Thymus (tissue), 14 donors: ENCODE measurements at places on chromosomes 16 and 17.

- DNase-seq, result no peak
Observed at GRCh38 chr17:393806-394717, 41.5 kb upstream of the RPH3AL start.

DNA sequence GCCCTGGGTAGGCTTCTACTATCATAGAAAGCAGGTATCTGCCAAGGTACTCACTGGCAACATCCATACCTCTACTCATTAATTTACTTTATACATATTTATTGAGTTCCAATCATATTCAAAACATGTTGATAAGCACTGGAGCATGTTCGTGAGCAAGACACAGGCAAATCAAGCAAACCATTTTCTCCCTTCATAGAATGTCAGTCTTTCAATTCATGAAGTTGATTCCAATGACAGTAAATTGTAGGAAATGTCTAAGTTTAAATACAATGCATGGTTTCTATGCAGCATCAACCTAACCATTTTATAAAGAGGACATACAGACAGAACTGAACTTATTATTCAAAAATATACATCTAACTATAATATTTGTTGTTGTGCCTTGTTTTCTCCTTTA is 978.6 kb downstream of the CDH8 start:
- DNase-seq, result no peak

- DNase-seq, result no peak
Observed at GRCh38 chr17:76645481-76645880, 1.9 kb upstream of the ST6GALNAC1 start.

GRCh38 chr16:17320009-17320408 is 150.8 kb downstream of the XYLT1 start:
- DNase-seq, result no peak

GRCh38 chr16:87196231-87196630 is 121.0 kb downstream of the C16orf95 start:
- no peak for DNase-seq

GRCh38 chr17:29633886-29634285 is 11.2 kb upstream of the CORO6 start:
- no peak for DNase-seq

- no peak for DNase-seq
Observed at GRCh38 chr17:82383411-82383810, 11.8 kb downstream of the UTS2R start.

GRCh38 chr17:13346081-13346533 is 255.6 kb downstream of the HS3ST3A1 start:
- DNase-seq, result no peak

GRCh38 chr17:65103896-65104295 is 33.3 kb upstream of the RGS9 start:
- DNase-seq, result no peak

- DNase-seq, result no peak
Observed at GRCh38 chr17:31699281-31699680, 159.8 kb downstream of the COPRS start.

DNA sequence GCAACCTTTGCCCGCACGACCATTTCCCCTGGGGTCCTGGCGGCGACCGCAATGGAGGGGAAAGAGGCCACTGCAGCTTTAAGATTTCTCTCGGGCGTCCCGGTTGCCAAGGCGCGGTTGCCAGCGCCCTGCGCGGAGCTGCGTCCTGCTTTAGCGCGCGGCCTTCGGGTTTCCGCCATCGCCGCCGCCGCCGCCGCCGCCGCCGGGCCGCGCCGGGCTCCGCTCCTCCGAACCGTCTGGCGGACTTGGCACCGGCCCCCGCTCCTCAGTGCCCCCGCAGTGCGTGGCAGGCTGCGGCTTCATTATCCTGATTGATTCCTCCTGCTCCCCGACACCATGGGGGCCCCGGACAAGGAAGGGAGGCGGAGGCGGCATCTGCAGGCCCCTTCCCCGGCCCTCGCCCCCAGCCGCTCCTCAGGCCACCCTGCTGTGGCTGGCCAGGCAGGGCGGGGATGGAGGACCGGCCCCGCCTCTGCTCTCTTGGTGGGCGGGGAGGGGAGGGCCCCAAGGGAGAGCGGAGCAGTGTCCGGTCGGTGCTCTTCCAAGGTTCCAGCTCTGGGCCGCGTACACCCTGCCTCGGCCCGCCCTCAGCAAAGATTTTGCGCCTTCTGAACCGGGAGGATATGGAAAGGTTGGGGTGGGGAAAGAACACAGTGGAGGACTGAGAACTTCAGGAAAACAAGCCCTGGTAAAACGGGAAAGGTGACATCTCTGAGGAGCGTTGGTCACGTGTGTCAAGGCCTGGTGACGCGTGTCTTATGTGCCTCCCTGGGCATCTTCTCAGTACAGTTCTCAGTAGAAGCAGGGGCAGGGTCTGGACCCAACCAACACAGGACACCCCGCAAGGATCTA is 34.0 kb downstream of the NEUROD2 start:
- peak; percentile 30 for DNase-seq

DNA sequence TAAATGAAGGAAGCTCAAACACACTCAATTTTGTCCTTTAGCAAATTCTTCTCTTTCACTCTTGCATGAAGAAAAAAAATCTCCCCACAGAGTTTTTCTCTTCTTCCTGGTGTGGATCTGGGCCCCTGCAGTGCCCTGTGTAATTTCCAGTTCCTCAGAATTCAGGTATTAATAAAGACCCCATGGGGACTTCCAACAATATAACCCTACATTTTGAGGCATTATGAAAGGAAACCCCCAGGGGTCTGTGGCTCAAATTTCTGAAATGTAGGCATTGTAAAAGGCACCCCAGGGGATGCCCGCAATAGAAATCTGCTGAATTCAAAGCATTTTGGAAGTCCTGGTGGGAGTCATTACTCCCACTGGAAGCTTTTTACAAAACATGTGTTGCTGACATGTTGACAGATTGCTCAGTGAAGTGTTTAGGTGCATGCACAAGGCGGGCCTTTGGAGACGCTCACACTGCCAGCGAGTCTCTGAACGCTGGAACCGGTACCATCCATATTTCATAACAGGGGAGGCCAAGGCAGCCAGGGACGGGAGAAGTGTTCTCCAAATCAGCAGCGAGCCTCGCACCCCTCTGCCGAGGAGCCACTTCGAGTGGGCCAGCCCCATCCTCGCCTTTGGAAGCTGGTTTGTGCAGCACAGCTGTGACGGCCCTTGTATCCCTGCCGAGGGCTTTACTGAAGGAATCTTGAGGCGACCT is 154.0 kb downstream of the ZNF423 start:
- DNase-seq, result no peak
